ENCODE measurements at places on chromosomes 4 and X.

DNA sequence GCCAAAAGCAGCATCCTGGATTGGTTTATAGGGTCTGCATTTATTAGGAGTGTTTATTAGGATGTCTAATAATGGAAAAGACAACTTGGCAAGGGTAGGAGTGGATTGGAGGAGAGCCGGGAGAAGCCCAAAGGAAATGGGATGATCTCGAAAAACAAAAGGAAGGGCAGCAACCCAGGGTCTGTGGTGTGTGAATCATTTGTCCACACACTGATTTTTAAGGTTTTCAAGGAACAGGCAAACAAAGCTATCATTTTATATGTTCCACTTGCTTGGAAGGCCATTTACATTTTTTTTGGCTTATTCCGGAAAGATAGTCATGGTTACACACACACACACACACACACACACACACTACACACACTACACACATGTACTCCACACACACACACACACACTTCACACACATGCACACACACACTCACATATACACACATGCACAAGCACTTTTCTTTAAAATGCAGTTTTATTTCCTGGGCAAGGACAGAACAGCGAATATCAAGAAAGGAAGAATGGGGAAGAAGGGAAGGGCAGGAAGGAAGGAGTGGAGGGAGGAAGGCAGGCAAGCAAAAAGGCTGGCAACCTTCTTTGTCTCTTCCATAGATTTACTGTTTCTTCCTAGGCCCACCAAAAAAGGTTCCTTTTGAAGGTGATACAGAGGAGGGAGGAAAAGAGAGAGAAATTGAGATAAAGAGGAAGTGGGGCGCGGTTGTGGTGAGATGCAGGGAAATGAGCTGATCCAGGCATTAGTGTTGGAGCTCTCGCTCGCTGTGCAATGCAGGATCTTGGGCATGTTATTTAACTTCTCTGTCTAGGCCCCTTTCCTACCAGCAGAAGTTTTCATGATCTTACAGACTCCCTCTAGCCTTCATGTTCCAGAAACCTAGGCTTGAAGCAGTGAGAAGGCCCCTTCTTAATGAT lies 88.6 kb upstream of the MAML3 start:
- DNase-seq = no peak

- no peak for DNase-seq
Measured at GRCh38 chrX:31217084-31217483, 145.2 kb upstream of the FTHL17 start.

DNA sequence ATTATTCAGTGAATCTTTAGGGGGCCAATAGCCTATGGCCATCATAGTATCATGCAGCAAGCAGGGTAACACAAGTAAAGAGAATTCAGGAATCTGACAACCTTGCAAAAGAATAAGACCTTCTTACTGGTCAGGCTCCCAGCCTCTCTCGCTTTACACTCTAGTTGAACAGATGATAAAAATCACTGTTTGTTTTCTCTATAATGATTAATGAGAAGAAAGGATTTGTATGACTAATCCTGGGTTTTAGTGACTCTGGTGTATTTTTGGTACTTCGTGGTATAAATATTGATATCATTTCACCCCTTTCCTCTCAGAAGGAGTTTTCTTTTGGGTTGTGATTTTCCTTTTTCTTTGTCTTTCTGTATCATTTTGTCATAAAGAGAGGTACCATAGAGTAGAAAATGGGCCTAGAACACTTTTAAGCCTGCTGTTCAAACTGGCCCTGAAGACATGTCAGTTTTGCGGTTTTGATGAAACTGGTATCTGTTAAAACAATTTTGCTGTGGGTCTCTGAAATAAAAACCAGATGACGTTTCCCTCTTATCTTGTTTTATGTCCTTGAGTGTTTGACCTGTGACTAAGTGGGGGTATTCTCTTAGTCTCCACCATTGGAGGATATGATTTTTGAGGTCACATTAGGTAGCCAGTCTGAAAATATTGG lies 294.9 kb upstream of the TBX22 start:
- no peak for DNase-seq

DNA sequence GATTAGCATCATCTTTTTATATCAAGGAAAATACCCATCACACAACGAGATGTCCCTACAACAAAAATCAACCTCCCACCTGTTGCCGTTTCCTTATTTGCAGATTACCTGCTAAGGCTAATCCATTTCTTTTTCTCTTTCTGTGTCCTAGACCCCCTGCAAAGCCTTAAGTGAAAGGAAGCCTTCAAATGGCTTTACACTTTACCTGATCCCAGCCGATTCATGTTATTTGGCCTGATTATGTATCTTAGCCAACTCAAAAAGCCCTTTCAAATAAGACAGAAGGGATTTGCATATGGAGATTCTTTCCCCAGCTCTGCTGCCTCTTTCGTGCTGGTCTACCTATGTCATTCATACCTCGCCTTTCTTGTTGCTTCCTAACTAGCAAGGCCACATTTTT lies 14.4 kb downstream of the ABCG2 start:
- DNase-seq = no peak

DNA sequence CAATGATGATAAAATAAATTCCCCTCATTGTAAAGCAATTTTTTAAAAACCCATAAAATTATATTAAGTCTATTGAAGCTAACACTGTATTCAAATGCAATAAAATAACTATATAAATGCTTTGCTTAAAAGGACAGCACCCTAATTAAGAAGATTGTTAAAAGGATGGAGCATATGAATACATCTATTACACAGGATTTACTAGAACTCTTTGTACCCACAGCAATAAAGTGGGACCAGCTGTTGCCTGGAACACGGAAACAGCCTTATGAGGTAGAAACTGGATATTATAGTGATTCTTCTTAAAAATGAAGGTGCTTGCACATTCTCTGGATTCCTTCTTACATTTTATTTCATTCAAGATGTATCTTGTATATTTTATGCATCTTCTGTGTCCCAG lies 298.7 kb upstream of the KLF3 start:
- DNase-seq = no peak

DNA sequence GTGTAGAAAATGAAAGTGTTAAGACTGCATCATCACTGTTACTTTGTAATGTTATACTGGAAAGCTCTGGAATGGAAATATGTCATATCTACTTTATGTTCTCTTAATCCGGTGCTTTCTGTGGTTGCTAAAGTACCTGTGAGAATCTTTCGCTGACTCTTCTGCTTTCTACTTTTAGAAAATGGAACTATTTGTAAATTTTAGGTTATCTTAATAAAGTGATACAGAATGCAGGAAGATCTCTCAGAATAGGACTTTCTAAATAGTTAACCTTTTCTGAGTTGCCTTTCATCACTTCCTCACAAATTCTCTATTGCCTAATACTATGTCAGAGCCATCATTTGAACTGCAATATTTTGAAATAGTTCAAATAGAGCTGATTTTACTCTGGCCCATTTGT lies 69.3 kb downstream of the BMP2K start:
- no peak for DNase-seq

GRCh38 chr4:138259271-138259670 lies 17.1 kb upstream of the SLC7A11 start:
- DNase-seq = no peak

DNA sequence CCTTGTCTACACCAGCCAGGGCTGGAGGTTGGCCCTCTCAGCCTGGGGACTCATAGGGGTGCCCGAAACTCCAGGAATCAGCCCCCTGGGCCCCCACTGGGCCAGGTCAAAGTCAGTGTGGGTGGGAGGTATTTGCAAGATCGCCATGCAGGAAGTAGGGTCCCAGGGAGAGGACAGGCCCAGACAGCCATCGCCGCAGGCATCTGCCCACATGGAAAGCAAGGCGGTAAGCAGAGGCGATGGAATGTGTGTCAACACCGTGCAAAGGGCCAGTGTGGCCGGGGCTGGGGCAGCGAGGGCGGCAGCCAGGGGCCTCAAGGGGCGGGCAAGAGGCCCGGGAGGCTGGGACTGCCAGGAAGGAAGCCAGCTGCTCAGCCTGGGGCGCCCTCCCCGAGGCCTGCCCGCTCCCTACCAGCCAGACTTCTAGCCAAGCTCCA lies 19.3 kb upstream of the DUSP9 start:
- no peak for DNase-seq

GRCh38 chr4:33218238-33218637 lies 2498.1 kb downstream of the PCDH7 start:
- DNase-seq = no peak

GRCh38 chr4:2396781-2397368 lies 21.6 kb downstream of the ZFYVE28 start:
- DNase-seq = no peak

GRCh38 chr4:99205153-99205979 lies 13.7 kb downstream of the ADH6 start:
- peak; percentile 76 for DNase-seq

GRCh38 chrX:119190831-119191230 lies 45.3 kb upstream of the PGRMC1 start:
- peak; percentile 33 for DNase-seq

DNA sequence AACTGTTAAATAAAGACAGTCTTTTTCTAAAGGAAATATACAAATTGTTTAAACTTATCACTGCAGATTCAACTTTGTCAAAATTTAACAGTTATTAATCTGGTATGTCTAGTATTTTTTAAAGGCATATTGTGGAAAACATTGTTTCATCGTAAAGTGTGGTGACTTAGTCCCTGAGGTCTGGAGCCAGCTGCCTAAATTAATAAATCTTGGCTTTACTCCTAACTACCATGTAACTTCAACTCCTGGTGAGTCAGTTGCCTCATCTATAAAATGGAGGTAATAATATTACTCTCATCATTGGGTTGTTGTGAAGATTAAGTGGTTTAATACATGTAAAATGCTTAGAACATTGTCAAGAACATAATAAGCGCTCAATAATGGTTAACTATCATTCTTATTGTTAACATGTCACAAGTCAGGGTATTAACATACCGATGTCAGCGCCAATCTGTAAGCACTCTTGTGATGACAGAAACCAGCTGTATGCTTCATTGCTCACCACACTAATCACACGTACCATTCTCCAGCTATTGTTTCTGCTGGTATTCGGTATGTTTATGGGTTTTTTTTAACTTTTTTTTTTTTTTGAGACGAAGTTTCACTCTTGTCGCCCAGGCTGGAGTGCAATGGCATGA lies 14.1 kb upstream of the SMIM43 start:
- no peak for DNase-seq

GRCh38 chrX:4240541-4241194 lies 527.2 kb upstream of the PRKX start:
- DNase-seq = no peak

DNA sequence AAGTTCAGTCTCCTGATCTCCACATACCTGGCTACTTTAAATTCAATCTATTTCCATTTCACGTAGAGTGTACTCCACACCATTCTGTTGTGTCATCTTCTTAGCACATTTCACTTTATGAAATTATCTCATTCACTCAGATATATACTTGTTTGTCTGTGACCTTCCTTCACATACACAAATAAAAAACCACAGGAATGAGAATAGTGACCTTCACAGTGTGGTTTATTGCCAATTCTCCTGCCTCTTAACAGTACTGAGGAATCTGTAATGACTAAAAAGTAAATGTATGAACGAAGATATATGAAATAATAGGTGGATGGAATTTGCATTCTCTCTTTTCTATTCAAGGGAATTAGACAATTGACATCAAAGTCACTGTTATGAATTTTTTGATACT lies 183.9 kb upstream of the PCDH7 start:
- DNase-seq = no peak

- no peak for DNase-seq
Measured at GRCh38 chrX:17529151-17529745, 154.2 kb downstream of the NHS start.

GRCh38 chrX:135512508-135513129 lies 7.8 kb upstream of the INTS6L start:
- no peak for DNase-seq

GRCh38 chrX:139639253-139639652 lies 68.7 kb downstream of the MCF2 start:
- DNase-seq = no peak

- no peak for DNase-seq
Measured at GRCh38 chr4:61997831-61998230, 797.7 kb downstream of the ADGRL3 start.

DNA sequence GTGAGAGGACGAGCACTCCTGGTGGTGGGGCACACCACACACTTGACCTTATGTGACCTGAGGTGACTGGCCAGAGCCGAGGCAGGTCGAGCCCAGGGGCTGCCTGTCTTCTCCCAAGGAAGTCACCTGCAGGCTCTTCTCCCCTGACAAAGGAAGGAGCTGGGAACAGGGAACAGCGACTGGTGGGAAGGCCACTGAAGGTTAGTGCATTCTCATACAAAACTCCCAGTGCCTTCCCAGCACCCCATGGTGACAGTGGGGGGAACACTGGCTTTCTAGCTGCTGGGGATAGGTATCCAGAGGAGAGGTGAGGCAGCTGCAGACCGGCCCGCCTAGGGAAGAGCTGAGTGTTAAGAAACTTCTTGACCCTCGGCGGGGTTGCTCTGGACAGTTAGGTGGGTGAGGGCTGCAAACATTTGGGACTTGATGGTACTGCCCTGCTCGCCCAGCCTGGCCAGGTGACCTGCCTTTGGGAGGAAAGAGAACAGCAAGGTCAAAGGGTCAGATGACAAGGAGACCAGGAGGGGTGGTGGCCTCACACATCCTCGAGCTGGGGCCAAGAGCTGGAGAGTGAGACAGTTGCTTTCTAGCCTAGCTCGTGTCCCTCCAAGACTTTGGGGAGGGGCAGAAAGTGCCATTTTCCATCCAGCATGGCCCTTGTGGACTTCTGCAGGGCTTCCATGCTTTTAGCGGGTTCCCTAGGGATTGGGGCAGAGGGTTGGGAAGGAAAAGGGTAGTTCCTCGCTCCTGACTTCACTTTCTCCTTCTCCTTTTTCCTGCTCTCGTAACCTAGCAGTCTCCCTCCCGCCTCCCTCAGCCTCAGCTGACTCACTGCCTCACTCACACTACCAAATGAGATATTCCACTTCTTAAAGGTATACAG lies 2.7 kb downstream of the NALF2 start:
- no peak for DNase-seq

GRCh38 chr4:185805979-185806378 lies 6.0 kb downstream of the SORBS2 start:
- no peak for DNase-seq

DNA sequence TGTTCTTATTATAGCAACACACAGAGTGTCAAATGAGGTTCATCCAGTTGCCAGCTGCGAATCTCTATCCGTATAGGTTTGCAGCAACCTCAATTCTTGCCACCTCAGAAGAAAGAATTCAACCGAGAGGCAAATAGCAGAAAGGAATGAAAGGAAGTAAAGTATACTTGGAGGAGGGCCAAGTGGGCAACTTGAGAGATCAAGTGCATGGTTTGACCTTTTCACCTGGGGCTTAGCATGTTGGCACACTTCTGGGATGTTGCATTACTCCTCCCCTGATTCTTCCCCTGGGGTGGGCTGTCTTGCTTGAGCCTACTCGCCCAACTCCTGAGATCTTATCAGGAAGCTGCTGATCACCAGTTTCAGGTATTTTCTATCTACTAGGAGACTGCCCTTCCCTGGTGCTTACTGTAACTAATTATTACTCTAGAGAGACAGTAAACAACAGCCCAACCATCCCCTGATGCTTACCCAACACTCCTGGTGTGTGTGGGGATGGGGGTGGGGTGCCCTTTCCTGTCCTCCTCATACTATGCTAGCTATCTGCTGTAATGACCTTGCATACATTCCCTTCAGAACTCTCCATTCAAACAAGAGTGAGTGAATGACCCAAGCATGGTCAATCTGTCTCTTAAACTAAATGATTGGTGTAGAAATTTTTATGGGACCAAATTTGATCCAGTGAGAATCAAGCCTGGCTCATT lies 7.3 kb upstream of the TMEM33 start:
- DNase-seq = no peak
